ENCODE measurements at places on chromosomes 6 and 20.

DNA sequence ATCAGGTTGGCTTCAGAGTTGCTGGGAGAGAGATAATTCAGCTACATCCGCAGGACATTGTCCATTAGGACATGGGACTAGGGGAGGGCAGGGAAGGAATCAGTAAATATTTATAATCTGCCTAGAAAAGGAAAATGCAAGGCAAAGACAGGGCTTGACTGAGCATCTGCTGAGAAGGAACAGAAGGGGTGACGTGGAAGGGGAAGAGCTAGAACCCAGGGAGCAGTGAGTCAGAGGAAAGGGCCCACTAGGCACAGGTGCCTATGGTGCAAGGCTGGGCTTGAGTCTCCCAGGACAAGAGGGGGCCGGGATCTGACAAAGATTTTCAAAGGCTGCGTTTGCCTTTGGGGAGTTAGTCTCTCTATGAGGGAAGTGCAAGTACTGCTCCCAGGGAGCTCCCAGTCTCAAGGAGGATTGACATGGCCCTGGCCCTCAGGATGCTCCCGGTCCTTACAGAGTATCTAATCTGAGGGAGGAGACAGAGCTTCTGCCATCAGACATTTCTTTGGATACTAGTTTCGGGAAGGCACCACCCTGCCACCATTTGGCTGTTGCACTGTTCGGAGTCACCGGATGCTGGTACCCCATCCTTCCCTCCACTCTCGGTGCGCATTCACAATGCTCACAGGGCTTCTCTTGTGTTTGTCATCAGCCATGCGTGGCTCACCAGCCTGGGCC lies 21.9 kb downstream of the VEGFA start:
- no peak for DNase-seq

DNA sequence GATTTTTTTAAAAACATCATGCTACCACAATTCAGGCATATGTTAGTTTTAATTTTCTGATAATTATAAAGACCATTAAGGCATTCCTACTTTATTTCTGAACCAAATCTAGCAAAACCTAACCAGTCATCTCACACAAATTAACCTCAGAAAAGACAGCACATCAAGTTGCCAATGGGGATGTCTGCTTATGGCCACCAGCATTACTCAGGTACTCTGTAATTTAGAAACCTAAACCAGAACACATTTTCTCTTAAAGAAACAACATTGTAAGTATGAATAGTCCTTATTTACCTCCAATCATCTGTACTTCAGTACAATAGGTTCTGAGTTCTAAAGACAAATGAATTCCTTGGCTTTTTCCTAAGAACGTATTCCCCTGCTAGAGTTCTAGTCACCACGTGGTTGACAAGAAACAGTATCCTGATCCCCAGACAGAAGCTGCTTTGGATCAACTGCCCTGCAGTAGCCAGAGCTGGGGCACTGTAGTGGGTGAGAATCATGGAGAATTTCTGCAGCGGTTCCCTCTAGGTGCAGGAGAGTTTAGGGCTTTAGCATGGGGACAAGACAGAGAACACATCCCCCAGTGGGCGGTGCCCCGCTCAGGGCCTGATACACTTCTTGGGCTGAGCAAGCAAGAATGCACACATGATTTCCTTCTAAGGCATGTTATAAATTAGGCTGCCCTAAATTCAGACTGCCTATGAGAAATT lies 15.4 kb downstream of the GCLC start:
- no peak for DNase-seq

GRCh38 chr6:16623029-16623653 lies 138.1 kb downstream of the ATXN1 start:
- no peak for DNase-seq

- no peak for DNase-seq
Measured at GRCh38 chr6:26175428-26176181, 88.4 kb downstream of the HFE start.

DNA sequence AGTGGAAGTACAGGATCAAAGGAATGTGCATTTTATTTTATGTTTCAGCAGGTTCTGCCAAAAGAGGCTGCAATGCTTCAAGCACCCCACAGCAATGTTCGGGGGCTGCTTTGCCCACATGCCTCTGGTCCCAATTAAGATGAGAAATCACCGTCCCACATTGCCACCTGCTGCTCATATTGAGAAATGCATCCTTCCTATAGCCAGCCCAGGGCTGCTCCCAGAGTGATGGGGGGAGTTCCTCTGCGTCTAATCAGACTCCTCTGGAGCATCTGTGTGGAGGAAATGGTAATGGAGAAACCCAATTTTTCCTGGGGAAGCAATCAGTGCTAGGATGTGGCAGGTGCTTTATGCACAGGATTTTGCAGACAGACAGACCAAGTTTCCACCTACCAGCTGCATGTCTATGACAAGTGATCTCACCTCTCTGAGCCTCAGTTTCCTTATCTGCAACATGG lies 33.7 kb downstream of the PTGIS start:
- DNase-seq: peak; percentile 13

- DNase-seq: no peak
Measured at GRCh38 chr6:150263765-150264404, 104.9 kb upstream of the IYD start.

- no peak for DNase-seq
Measured at GRCh38 chr20:25061821-25062530, 4.0 kb upstream of the ACSS1 start.

- DNase-seq: no peak
Measured at GRCh38 chr6:127415096-127415495, 44.1 kb downstream of the KIAA0408 start.

GRCh38 chr6:6546318-6547109 lies 42.0 kb upstream of the LY86 start:
- DNase-seq: no peak

DNA sequence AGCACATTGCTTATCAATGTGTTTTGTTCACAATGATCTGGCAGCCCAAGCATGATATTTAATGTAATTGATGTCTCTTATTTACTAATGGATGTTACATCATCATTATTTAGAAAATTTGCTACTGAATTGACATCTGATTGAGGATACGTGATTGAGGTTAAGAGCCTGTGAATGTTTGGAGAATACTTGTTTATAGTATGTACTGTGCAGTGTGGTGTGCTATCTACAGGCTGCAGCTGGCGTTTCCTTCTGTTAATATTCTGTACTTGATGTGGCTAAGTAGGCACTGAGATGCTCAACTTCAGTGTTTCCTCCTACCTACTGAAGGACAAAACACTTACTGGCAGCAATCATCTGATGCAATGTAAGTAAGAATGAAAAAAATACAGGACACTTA lies 709.6 kb upstream of the FLRT3 start:
- no peak for DNase-seq

DNA sequence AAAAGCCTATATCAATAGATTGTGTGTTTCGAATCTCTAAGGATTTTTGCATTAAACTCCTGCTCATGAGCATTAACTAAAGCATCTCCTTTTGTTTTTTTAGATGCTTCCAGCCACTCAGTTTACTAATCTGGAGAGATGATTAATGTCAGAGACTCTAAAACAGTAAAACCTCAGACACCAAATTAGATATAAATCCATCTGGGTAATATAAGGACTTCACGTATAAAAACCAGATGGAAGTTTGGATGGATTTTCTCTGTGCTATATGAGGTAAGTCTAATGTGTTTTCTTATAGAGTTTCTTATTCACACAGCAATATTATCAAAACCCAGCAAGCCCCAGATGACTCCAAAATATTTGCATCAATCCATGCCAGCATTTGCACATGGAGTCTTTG lies 137.2 kb downstream of the SYNE1 start:
- no peak for DNase-seq

DNA sequence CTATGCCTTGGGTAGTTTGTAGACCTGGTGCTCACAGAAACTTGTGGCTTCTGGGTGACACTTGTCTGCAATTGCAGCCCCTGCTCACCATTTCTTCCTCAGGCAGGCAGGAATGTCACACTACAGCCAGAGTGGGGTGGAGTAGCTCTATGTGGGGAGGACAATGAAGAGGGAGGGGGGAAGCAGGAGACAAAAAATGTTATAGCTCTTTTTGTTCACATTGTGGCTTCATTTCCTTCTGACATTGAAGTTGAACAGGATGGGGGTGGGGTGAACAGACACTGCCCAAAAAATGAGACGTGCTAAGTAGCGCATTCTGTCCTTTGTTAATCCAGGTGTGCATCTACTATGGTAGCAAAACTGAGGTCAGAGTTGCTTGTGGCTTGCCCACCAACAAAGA lies at the start of gene THEMIS:
THEMIS (minus strand) TSS at position 124 of the 400 bp plus-strand sequence. CDS start 126 bp downstream, outside the sequence.
- no peak for DNase-seq

- no peak for DNase-seq
Measured at GRCh38 chr6:56282391-56282790, 35.0 kb upstream of the COL21A1 start.

- no peak for DNase-seq
Measured at GRCh38 chr6:2765896-2766766, 938 bp downstream of the WRNIP1 start.

GRCh38 chr6:13026557-13026956 lies 301.8 kb downstream of the TBC1D7 start:
- DNase-seq: no peak

- DNase-seq: no peak
Measured at GRCh38 chr6:158718461-158719046, 68.7 kb downstream of the SYTL3 start.

DNA sequence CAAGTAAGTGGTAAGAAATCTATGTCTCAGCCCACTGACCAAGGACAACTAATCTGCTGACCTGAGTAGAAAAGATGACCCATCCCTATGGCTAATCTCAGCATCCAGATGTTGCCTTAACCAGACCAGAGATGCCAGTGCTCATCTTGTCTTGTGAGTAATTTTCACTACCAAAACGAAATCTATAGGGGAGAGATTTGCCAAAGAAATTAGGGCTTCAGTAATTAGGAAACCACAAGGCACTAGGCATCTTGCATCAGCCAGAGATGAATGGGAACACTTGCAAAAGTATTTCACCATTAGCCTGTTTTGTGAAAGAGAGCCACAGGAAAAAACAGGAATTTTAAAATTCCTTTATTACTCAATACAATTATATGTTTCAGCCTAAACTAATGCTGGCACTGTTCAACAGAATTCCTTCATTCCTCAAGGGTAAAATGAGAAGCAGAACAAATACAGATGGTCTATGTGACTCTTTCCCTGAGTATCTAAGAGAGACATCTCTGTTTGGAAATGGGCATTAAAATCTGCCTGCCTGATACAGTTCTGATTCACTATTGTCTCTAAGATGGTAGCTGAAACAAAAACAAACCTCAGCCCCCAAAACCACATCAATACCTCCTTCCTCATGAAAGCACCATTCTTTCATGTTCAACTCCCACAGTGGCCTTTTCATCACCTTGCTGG lies 87.8 kb downstream of the GMDS start:
- DNase-seq: no peak

GRCh38 chr20:16491294-16491905 lies 81.8 kb downstream of the KIF16B start:
- no peak for DNase-seq

DNA sequence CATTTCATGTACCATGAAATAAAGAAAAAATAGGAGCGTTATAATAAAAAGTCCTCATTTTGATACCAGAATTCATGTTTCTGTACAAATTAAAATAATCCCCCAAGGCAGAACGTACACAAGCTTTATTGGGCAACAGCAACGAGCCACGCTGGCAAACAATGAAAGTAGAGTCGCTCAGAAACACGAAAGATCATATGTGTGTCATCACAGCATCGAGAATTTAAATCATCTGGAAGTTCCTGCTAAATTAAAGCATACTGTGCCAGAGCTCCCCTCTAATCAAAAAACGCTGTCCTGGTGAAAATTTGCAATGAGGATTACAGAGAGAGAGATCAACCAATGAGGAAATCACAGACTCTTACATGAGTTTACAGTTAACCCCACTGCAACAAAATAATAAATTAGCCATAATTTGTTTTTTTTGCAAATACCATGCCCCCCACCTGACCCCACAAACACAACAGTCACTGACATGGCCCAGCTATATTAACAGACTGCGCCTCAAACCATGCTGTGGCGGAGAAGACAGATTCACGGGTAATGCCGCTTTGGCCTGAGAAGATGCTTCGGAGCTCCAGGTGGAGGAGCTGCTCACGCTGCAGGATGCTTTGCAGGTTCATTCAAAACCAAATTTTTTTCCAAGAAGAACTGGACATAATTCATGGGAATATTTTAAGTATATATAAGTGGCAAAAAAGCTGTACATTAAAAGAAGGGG lies 54.3 kb upstream of the NFATC2 start:
- no peak for DNase-seq

- no peak for DNase-seq
Measured at GRCh38 chr6:23611776-23612381, 514.1 kb upstream of the NRSN1 start.

Data from NCI-H1417 treated with DMSO at 0.1 percent for 48 hours (cell line).